ENCODE measurements at places on chromosomes 1 and 21.

GRCh38 chr1:38686167-38686926, 173.2 kb downstream of the RRAGC start:
- DNase-seq: no peak

GRCh38 chr1:43511394-43511793, 19.3 kb upstream of the PTPRF start:
- no peak for DNase-seq

DNA sequence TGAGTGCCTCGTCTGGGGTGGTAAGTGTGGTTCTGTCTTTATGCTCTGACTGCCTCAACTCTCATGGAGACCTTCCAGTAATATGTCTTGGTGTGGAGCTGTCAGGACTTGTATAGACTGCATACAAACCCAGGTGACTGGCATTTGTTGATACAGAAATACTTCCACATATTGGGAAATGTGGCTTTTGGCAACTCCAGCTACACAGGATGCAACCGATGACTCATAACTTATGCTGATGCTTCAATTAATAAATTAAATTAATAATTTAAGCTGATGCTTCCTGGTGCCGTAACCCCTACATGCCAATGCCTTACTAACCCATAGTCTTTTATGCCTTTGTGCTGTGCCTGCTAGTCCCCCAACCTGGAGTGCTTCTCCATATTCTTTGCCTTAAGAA, 72.3 kb upstream of the ARTN start:
- no peak for DNase-seq

- DNase-seq: no peak
Measured at GRCh38 chr1:218828125-218828650, 345.5 kb upstream of the LYPLAL1 start.

GRCh38 chr1:21175670-21176581, 771 bp downstream of the EIF4G3 start:
- peak; percentile 51 for DNase-seq

- DNase-seq: no peak
Measured at GRCh38 chr1:156229809-156230472, 12.0 kb upstream of the BGLAP start.

DNA sequence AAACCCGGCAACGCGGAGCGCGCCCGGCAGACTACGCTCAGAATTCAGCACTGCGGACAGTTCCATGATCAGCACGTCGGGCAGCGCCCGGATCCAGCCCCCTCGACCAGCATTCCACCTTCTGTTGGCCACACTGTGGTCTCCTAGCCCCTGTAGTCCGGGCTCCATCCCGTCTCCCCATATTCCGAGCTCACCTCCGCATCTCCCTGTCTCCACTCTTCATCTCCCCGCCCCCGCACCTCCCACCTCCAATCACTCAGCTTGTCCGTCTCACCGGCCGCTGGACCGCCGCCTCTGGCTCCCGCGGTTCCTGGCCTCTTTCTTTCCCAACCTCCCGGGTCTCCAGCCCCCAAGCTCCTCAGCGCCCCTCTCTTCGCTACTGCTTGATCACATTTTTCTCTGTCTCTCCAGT, 500 bp downstream of the EPHA10 start:
- DNase-seq: peak; percentile 3

GRCh38 chr1:147721716-147722115, 38.7 kb downstream of the GJA5 start:
- no peak for DNase-seq

- no peak for DNase-seq
Measured at GRCh38 chr1:92365378-92366039, 66.7 kb downstream of the RPAP2 start.

DNA sequence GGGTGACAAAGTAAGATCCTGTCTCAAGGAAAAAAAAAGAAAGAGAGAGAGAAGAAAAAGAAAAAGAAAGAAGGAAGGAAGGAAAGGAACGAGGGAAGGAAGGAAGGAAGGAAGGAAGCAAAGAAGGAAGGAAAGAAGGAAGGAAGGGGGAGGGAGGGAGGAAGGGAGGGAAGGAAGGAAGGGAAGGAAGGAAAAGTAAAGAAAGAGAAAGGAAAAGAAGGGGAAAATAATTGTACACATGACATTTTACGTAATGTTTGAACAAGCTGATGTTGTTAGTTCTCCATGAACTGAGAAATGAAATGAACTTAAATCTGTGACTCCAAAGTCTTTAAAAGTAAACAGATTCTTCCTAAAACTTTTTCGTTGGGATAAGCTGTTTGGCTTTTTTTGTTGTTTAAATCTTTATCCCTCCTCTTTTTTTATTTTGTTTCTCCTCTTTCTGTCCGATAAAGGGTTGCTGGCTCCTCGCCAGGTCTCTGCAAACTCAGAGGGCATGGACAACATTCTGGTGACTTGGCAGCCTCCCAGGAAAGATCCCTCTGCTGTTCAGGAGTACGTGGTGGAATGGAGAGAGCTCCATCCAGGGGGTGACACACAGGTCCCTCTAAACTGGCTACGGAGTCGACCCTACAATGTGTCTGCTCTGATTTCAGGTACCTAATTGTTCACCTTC, 59.8 kb downstream of the IL12RB2 start:
- DNase-seq: no peak

DNA sequence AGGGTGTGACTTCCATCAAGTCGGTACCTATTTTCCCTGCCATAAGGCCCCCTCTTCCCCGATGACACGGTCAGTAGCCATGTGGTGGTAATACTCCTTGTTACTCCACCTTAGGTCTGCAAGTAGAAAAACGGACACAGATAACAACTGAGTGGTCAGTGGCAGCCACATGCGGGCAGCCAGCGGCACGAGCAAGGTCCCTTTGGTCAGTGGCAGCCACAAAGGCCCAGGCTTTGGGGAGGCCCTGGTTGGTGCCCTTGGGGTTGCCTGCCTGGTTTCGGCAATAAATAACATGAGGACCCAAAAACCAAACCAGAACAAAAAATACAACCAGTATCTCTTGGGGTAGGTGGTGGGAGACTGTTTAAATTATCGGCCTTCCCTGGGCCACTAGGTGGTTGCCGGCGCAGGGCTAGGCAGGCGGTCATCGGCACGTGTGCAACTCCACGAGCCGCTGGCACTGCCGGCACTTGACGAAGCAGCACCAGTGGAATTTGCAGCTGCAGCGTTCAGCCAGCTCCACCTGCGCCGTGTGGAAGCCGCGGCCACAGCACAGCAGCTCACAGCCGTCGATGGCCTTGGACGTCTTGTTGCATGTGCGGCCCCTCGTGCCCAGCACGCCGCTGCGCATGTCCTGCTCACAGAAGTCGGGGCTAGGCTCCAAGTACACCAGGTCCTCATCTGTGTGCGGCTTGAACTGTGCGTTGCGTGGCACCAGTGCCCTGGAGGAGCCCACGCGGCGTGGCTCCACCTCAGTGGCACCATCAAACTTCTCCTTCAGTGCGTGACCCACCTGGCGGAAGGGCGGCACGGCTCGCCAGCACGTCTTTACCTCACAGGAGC, 23.1 kb downstream of the WNT4 start:
- no peak for DNase-seq

DNA sequence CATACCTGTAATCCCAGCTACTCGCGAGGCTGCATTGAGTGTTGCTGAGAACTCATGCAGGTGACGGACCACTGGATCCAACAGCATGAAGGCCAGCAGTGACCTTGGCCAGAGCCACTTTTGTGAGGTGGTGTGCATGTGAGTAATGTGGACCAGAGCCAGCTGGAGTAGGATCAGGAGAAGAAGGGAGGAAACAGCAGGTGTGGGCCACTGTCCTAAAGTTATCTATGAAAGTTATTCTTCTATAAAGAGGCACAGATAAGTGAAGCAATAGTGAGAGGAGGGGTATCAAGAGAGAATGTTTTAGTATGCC, 47.8 kb downstream of the TCP10L start:
- DNase-seq: no peak

DNA sequence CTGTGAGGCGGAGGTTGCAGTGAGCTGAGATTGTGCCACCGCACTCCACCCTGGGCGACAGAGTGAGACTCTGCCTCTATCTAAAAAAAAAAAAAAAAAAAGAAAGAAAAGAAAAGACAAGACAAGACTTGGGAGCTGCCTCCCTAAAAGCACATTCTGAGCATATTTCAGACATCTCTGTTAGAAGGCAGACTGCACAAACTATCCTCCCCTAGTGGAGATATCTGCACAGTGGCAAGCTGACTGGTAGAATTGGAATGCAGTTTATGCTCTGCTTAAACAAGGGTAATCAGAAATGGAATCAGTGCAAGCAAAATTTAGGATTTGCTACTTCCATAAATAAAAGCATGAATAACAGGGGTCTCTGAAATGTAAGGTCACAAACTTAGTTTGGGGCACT, 31.8 kb downstream of the GNG4 start:
- no peak for DNase-seq

- no peak for DNase-seq
Measured at GRCh38 chr1:112027696-112028095, 38.2 kb upstream of the KCND3 start.

DNA sequence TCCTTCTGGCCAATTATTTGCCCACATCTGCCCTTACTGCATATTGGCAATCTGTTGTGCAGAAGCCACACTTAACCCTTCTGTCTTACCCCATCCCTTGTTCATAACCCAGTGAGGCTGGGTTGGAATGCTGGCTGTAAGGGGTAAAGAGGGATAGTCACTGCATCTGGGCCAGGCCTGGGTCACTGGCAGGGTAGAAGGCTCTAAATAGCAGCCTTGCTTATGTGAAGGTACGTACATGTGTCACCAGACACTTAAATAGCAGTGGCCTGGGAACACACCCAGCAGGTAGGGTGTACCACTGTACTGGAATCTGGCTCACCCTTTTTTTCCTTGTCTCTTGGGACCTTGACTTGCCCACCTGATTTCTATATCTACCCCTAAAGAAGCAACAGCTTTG, 9.9 kb upstream of the TARS2 start:
- no peak for DNase-seq

- DNase-seq: no peak
Measured at GRCh38 chr1:58592522-58593134, 15.6 kb upstream of the TACSTD2 start.

DNA sequence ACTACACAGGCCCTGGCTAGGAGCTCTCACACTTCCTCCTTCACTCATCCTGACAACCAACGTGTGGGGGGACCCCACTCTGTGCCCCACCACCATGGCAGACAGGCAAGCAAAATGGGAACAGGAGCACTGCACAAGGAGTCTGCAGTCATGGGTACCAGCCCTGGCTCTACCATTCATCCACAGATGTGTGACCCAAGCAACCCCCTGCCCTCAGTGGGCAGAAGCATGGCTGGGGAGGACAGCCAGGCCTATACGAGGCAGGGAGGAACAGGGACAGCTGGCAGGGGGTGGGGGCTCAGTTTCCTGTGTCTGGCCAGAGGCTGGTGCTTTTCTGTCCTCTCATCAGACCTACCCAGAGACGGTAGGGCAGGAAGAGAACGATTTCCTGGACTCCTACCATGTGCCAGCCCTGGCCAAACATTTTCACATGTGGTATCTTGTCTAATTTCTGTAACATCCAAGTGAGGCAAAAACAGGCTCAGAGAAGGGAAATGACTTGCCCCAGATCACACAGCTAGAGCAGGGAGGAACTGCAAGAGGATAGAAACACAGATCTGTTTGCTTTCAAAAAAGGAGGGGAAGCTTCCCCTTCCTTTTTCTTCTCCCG, 178.0 kb downstream of the HIVEP3 start:
- no peak for DNase-seq

DNA sequence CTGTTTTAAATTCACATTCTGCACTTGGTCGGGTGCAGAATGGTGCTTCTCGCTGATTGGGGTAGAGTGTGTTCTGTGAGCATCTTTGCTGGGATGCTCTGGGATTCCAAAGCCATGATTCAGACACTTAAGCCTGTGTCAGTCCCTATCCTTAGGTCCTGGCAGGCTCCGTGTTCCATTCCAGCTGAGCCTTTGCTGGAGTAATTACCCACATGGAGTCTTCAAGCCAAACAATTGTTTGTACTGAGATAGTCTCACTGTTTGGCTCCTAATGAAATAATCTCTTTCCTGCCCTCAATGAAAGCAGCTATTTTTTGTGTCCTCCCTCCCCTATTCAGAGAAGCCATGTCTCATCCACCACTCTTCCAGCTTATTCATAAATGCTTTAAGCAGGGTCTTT, 18.7 kb downstream of the SMAP2 start:
- no peak for DNase-seq

DNA sequence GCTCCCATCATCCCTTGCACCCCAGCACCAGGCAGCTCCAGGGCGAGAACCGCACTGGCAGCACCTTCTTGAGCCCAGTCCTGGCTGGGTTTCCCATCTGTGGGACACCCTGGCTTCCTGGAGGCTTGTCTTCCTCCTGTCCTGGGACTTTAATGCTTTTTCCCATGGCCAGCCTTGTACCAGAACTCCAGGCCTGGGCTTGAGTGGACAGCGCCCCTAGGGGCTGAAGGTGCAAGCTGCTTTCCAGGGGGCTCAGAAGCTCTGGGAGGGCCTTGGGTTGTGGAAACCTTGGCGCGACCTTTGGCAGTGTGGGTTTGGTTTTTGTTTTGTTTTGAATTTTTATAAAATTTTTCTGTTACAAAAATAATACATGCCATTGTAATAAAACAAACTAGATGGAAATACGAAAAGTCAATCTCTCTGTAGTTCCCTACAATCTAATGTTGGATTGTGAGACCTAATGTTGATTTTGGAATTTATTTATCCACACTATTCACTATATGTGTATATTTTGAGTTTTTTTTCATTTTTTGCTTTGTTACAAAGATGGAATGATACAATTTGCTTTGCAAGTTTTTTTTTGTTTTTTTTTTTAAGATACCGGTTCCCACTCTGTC, 33.8 kb upstream of the RPL11 start:
- DNase-seq: no peak

- no peak for DNase-seq
Measured at GRCh38 chr1:160733898-160734297, 5.1 kb upstream of the SLAMF7 start.

- DNase-seq: no peak
Measured at GRCh38 chr1:227741166-227741870, 6.1 kb downstream of the SNAP47 start.

- DNase-seq: no peak
Measured at GRCh38 chr1:64525116-64525686, 55.3 kb downstream of the CACHD1 start.

DNA sequence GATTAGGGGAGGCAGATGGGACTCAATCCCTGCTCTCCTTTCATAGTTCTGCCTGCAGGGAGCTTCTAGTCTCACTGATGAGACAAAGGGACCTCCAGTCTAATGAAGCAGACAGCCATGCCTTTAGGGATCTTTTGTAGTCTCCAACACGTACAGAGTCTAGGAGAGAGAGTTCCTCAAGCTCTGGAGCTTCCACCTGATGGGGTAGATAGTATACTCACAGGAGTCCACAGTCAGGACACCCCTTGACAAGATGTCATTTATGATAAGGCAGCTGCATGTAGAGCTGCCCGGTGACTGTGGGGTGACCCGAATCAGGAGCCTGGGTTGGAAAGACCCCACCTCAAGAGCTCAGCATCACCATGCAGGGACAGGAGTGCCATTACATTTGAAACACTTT, 55.3 kb upstream of the CNTN2 start:
- no peak for DNase-seq

DNA sequence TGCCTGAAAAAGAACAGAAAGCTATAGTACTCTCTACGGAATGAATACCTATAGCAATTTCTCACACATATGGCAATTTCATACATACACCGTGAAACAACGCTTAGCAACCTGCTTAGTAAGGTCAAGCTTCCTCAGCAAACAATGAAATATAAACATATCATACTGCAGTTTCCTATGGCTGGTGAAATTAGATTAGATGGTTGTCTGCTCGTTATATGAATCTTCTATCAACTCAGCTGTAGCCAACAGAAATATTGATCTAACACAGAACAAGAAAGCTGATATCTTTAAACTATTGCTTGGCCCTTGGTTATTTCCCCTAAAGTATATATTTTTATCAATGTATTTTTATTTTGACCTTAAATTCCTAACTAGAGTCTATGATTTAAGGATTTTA, 187.8 kb downstream of the SLC44A5 start:
- no peak for DNase-seq

- no peak for DNase-seq
Measured at GRCh38 chr1:157407917-157408525, 144.3 kb downstream of the FCRL5 start.
